ENCODE measurements at places on chromosomes 1 and 21. TPM values are rescaled to one million over a fixed set of nuclear protein-coding genes. Genes with fewer than 3 reads are reported as not detected.

The HTR6 gene
- total RNA-seq = not detected

The DIRAS3 gene
- total RNA-seq = 23.7 TPM

The PCAT6 gene
- total RNA-seq = 0.54 TPM

The FCRL5 gene
- total RNA-seq = not detected

The TIAM1 gene
- 3.8 TPM for total RNA-seq

The SPRR2E gene
- not detected for total RNA-seq

The HES2 gene
- total RNA-seq = not detected

The PAX7 gene
- total RNA-seq = not detected

The HMGCS2 gene
- 161 TPM for total RNA-seq

The GBP6 gene
- total RNA-seq = 0.14 TPM

The C4BPB gene
- total RNA-seq = not detected

The CELA3B gene
- total RNA-seq = not detected

The FAM78B gene
- total RNA-seq = 3.4 TPM

The PKN2 gene
- total RNA-seq = 29.7 TPM

The WNT3A gene
- not detected for total RNA-seq

The WDR64 gene
- not detected for total RNA-seq

The SPRR2B gene
- not detected for total RNA-seq

The CLCA1 gene
- total RNA-seq = not detected

The HSD11B1 gene
- 4.3 TPM for total RNA-seq

The PRR9 gene
- total RNA-seq = not detected

The OLFML2B gene
- 4.2 TPM for total RNA-seq

The GPR3 gene
- not detected for total RNA-seq

The GBP7 gene
- not detected for total RNA-seq

The C4BPA gene
- not detected for total RNA-seq

The CIART gene
- 12.8 TPM for total RNA-seq

The SNIP1 gene
- 11.8 TPM for total RNA-seq

The CNKSR1 gene
- total RNA-seq = 1.8 TPM

The OR10J1 gene
- total RNA-seq = not detected

The OLIG2 gene
- total RNA-seq = not detected

The IFNAR1 gene
- 31.6 TPM for total RNA-seq

Data from Right ventricle myocardium inferior (tissue), 1 donor.